ENCODE measurements at places on chromosomes 6 and 20.

- DNase-seq, result no peak
Observed at GRCh38 chr20:50245498-50246366, 55.1 kb downstream of the CEBPB start.

DNA sequence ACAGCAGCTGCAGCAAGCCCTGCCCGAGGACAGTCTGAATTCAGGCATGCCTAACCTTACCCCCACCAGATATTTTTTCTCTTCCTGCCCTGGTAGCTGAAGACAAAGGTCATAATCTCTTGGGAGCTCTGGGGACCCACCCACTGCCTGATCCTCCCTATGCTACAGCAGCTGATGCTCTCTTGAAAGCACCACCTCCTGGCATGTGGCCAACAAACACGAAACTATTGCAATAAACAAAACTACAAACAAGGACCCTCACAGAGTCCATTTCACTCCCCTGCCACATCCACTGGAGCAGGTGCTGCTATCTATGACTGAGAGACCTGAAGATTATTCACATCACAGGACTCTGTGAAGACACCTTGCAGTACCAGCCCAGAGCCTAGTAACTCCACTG is 238.5 kb upstream of the HS3ST5 start:
- DNase-seq, result no peak

DNA sequence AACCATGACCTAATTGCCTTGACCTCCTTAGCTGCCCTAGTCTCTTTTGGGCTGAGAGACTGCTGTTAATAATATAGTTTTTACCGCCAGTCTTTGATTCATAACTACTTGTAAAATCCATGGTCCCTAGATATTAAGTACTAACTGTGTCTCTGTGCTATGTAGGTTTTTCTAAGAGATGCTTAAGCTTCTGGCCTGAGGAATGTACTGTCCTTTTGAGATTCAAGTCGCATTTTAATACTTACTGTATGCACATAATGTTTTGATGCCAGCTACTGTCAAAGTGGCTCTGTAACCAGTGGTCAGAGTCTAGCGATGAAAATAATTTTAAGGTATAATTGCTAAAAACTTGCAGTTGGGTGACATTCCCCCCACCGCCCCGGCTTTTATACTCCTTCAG is 2.1 kb downstream of the AKAP12 start:
- DNase-seq, result no peak

- DNase-seq, result no peak
Observed at GRCh38 chr6:108119769-108120141, 45.2 kb upstream of the OSTM1 start.

DNA sequence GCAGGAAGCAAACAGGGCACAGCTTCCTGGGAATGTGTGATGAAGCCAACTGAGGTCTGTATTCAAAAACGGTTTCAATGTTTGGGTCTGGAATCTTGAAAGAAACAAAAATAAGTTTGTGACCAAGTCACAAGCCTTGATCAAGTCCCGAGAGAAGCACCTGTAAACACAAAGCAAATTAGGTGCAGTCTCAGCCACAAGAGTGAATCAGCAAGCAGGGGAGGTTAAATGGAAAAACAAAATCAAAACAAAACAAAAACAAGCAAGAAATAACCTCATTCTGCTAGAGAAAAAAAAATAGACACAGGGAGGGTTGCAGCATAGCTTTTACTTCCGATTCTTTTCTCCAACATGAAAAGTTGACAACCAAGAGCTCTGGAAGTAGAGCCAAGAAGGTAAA is 201.7 kb downstream of the CLIC5 start:
- no peak for DNase-seq

DNA sequence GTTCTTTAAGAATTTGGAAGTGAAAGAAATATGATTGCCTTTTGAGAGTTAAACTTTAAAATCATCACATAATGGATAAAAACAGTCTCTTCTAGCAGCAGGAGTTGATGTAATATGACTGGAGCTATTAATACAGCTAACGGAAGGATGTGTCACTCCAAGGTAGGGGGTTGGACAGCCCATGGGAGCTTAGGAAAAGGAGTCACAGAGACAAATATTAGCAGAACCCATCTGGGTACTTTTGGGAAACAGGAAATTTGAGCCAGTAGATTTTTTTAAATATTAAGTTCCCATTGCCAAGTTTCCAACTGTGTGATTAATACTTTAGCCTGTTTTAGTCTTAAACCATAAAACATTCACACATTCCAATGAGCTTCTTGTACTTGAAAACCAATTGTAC is 164.7 kb upstream of the RIMS1 start:
- DNase-seq, result no peak

DNA sequence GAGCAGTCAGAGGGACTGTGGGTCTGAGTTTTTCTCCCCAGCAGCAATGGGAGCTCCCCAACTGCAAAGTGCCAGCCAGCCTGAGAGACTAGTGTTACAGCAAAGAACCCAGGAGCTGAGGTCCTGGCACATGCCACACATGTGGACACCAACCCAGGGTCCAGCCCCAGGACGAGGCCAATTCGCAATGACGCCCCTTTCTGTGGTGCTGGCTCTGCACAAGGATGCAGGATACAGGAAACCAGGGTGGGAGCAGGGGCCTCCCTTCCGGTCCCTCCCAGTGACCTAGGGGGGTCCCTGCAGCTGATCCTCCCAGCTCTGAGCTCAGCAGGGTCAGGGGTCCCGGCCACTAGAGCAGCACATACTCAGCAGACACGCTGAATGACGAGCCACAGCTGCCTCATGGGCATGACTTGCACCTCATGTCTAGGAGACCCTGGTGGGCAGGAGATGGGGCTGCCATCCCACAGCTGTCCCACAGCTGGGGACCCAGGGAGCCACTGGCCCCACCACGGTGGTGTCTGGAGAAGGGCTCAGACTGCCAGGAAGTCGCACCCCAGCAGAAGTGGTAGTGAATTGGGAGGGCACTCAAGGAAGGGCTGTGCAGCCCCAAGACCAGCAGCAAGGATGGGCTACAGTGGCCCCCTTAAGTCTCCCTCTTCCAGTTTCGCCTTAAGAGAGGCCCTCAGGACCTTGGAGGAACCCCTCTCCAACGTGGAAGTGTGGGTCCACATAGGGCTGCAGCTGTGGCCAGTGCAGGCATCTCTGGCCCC is 3.6 kb downstream of the ARFRP1 start:
- no peak for DNase-seq

GRCh38 chr6:88804701-88805100 is 158.7 kb downstream of the RNGTT start:
- DNase-seq, result no peak

DNA sequence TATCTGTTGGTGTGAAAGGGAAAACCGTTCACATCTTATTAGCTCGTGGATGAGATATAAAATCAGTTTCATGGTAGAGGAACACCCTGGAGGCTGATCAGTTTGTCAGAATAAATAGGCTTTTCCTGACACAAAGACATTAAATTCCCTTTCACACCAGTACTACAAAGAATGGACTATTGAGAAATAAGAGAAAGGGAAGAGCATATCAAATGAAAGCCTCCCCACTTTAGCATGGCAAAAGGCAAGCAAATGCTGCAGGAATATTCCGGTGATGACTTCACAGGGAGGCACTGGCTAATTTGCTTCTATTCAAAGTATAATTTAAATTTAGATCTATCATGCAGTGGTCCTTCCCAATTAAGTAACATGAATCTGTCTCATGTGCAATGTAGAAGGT is 115.9 kb upstream of the AGPAT4 start:
- no peak for DNase-seq

GRCh38 chr6:83068616-83069015 is 1.1 kb downstream of the DOP1A start:
- no peak for DNase-seq

DNA sequence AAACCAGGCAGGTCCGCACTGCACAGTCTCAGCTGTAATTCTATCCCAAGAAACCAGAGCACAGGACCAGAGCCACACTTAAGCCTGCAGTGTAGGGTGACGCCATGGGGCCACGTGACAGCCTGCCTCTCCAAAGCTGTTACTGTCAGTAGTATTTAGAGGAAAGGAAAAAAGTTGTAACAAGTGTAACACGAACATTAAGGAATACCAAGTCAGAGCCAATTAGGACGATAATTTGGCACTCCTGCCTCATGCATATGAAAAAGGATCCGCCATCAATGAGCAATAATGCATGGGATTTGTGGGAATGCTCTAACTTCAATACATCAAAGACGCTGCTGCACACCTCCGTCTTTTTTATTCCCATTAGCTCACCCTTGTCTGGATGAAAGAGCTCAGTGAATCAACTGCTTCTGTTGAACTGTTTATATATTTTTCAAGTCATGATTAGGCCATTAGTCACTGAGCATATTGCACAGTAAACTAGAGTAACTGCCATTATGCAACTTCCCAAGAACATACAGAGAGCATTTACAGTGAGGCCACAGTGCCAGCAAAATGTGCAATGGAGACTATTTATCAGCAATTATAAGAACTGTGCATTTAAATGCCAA is 79.9 kb downstream of the ATXN1 start:
- no peak for DNase-seq

DNA sequence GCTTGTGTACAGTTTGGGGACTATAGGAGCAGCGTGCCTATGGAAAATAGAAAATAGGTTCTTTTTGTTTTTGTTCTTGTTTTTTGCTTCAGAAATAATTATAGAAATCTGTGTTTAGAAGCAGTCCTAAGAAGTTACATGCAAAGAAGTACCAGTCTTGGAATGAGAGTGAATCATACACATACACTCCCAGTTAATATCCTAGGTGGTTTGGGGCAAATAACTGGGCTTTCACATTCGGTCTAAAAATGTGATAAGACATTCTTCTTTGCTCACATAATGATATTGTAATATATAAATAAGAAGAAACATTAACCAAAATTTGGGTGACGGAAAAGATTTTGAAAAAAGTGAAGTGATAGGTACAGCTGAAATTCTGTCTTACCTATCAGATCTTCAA is 61.0 kb downstream of the ENPP1 start:
- no peak for DNase-seq

DNA sequence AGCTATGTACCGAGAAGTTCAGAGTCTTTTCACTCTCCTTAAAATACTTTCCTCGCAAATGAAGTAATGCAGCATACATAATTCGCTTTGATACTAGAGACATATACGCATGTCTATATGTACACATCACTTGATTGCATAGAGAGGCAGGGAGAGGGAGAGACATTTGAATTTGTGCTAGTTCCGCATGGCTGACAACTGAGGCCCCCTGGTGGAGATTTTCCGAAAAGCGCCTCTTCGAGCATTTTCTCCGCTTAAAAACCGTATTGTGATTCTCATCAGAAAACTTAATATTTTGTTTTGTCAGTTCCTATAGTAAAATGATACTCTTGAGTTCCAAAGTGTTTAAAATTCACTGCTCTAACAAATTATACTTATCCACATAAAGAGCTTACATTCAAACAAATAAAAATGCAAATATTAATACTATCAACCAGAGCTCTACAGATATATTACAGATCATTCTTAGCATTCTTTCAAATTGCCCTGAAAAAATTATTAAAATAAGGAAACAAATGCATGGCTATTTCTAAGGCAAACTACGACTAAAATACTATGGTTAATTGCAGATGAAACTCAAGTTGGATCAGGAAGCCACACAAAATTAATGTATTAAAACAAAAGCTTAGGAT is 637 bp downstream of the MYLK4 start:
- DNase-seq, result no peak

DNA sequence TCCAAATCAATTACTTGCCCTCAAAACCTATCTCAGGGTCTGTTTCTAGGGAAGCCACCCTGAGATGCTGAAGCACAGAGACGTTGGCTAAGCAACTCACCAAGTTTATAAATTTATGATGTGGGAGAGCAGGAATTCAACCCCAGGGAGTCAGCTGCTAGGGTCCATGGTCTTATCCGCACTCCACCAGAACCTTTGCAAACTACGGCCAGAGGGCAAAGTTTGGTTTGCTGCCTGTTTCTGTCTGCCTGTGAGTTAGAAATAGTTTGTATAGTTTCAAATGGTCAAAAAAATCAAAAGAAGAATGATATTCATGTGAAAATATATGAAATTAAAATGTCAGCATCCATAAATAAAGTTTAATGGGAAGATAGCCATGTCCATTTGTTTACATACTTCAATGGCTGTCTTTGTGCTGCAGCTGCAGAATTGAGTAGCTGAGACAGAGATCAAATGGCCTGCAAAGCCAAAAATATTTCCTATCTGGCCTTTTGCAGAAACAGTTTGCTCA is 83.7 kb upstream of the ZFP64 start:
- no peak for DNase-seq

- DNase-seq, result no peak
Observed at GRCh38 chr6:162637317-162637716, 90.2 kb downstream of the PRKN start.

DNA sequence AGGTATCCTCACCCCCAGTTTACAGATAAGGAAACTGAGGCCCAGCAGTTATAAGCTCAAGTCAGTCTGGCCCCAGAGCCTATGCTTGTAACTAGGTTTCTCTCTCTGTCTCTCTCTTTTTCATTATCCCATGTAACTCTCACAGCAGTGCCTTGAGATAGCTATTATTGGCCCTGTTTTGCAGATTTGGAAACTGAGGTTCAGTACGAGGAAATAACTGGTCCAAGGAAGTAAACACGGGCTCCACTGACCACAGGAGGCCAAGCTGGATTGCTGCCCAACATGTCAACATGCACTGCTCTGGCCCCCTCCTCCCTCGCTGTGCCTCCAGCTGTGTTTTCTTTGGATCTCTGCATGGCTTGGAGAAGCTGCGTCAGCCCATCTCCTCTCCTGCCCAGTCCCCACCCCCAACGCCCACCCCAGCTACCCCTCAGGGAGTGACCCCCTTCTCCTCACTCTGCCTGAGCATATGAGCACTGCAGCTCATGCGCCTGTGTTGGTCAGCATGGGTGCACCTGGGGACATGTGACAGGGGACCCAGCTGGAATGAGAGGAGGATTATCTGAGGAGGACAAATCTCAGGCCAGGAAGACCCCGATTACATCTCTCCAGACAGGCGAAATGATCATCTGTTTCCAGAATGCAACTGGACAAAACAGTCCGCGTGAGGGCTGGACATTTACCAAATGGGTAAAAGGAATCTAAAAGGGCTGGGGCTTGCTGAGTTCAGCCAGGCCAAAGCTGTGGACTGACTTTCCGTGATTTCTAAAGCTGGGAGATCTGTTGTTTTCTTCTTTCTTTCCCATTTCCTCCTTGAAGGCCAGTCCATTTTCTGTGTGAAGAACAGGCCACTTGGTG is 7.8 kb upstream of the PLTP start:
- no peak for DNase-seq

GRCh38 chr6:31582230-31582643 is at the start of gene LTB:
TSS of gene LTB (minus strand) at chr6:31582424. CDS start at chr6:31582417, 7 bp downstream.
- no peak for DNase-seq

DNA sequence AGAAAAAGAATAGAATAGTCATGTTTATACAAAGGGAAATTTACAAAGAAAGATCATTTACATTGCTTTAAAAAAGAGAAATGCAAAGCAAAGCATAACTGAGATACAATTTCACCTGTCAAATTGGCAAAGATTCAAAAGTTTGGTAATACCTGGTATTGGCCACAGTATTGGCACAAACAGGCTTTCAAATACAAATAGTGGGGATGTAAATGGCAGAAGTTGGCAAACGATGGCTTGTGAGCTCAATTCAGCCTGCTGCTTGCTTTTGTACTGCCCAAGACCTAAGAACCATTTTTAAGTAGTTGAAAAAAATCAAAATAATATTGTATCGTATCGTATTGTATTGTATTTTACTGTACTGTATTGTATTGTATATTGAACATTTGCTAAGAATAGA is 194.5 kb upstream of the JAG1 start:
- DNase-seq, result no peak
